Activated naive CD8-positive, alpha-beta T cell treated with anti-CD3 and anti-CD28 coated beads, Interleukin-2, amount 10 ng/mL, durations not matched to agents 7 days and 5 days (primary cell): ENCODE measurements at places on chromosomes 5 and 9. TPM values are rescaled to one million over a fixed set of nuclear protein-coding genes. Genes with fewer than 3 reads are reported as not detected.
A peak's percentile ranks its signal among the peaks of the same experiment; 100 is the strongest.

The CER1 gene
- not detected for total RNA-seq

The LHX3 gene
- total RNA-seq, result not detected

- H3K4me1 ChIP-seq, result peaks cover 11% of the 10 kb centered on the region
- no peak for DNase-seq
- H3K27me3 ChIP-seq, result peaks cover 8% of the 10 kb centered on the region
- no peak overlapping the region for H3K4me3 ChIP-seq
Measured at GRCh38 chr5:139692679-139693308, 44.6 kb downstream of the CXXC5 start.

The PMPCA gene
- total RNA-seq, result 65.6 TPM

The PRDM9 gene
- total RNA-seq, result not detected

The OTULINL gene
- 68.4 TPM for total RNA-seq

GRCh38 chr9:125632321-125633115 lies 74.5 kb downstream of the MAPKAP1 start:
- no peaks in the 10 kb centered on the region for H3K27me3 ChIP-seq
- no peak for DNase-seq
- H3K27ac ChIP-seq, result peak overlapping the region; percentile 3
- H3K4me3 ChIP-seq, result peak overlapping the region; percentile 55
- no peaks in the 10 kb centered on the region for H3K36me3 ChIP-seq
- H3K4me1 ChIP-seq, result peaks cover 43% of the 10 kb centered on the region

The ABLIM3 gene
- total RNA-seq, result not detected

DNA sequence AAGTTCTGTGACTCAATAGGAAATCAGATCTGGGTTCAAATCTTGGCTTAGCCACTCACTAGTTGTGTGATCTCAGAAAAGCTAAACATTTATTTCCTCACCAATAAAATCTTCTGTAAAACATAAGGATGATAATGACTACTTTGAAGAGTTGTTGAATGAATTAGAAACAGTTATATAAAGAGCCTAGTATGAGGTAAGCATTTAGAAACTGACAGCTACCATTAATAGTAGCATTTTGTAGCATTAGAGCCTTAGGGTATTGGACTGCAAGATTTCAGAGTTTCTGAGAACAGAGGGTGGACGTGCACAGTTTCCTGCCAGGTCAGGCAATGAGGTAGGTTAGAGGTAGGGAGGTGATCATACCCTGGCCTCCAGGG lies 293.2 kb downstream of the CWC27 start:
- no peak overlapping the region for H3K4me3 ChIP-seq
- DNase-seq, result no peak
- H3K27ac ChIP-seq, result no peak overlapping the region
- no peaks in the 10 kb centered on the region for H3K36me3 ChIP-seq
- H3K4me1 ChIP-seq, result no peaks in the 10 kb centered on the region

- peaks cover 17% of the 10 kb centered on the region for H3K4me1 ChIP-seq
- peak; percentile 100 for DNase-seq
- no peaks in the 10 kb centered on the region for H3K36me3 ChIP-seq
Measured at GRCh38 chr9:128249908-128250838, 25.6 kb downstream of the GOLGA2 start.

The PCDHGC5 gene
- total RNA-seq, result not detected
